CD4-positive, alpha-beta memory T cell (primary cell): ENCODE measurements at places on chromosomes 2 and 18. TPM values are rescaled to one million over a fixed set of nuclear protein-coding genes. Genes with fewer than 3 reads are reported as not detected.

DNA sequence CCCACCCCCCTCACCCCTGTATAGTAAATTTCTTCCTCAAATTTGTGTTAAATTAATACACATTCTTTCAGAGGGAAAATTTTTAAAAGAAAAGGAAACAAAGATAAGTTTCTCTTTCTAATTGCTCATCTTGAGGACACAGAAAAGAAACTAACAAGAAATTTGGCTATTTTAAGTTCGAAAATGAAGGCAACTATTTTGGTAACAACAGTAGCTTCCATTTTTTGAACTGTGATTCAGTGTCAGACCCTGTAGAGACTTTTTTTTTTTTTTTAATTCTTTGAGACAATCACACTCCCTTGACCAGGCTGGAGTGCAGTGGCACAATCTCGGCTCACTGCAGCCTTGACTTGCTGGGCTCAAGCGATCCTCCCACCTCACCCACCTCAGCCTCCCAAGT is 194.9 kb downstream of the SS18 start:
- H3K4me1 ChIP-seq = no peaks in the 10 kb centered on the region
- no peak overlapping the region for H3K4me3 ChIP-seq
- no peaks in the 10 kb centered on the region for H3K36me3 ChIP-seq
- H3K27ac ChIP-seq = no peak overlapping the region
- H3K27me3 ChIP-seq = no peaks in the 10 kb centered on the region
- no peak for DNase-seq

DTNA gene
- total RNA-seq = 0.58 TPM

GRCh38 chr2:171394164-171394740 is 39.5 kb downstream of the METTL8 start:
- H3K4me1 ChIP-seq = peaks cover 5% of the 10 kb centered on the region
- H3K27me3 ChIP-seq = no peaks in the 10 kb centered on the region
- no peak for DNase-seq
- H3K4me3 ChIP-seq = no peak overlapping the region

DNA sequence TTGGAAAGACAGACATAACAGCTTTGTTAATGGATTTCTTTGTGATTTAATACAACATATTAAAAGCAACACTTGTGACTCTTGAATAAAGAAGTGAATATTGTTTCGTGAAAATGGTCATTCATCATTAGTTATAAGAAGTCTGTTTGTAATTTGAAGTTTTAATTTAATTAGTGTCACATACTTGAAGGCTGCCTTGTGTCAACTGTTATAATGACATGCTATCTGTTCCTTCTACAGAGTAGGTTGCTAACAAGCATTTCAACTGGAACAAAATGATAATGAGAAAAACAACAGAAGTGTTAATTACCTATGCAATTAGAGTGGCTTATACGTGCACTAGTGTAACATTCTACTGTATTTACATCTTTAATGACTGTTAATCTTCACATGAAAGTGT is 624.7 kb downstream of the LRP1B start:
- no peak overlapping the region for H3K4me3 ChIP-seq
- H3K27me3 ChIP-seq = no peaks in the 10 kb centered on the region
- H3K27ac ChIP-seq = no peak overlapping the region
- H3K4me1 ChIP-seq = no peaks in the 10 kb centered on the region

AKAIN1 gene
- total RNA-seq = not detected

- H3K4me1 ChIP-seq = peaks cover 36% of the 10 kb centered on the region
- H3K4me3 ChIP-seq = no peak overlapping the region
- no peaks in the 10 kb centered on the region for H3K27me3 ChIP-seq
- peak overlapping the region; percentile 61 for H3K27ac ChIP-seq
- H3K36me3 ChIP-seq = no peaks in the 10 kb centered on the region
- DNase-seq = no peak
Measured at GRCh38 chr2:135948141-135948540, 37.3 kb downstream of the DARS1 start.

DNA sequence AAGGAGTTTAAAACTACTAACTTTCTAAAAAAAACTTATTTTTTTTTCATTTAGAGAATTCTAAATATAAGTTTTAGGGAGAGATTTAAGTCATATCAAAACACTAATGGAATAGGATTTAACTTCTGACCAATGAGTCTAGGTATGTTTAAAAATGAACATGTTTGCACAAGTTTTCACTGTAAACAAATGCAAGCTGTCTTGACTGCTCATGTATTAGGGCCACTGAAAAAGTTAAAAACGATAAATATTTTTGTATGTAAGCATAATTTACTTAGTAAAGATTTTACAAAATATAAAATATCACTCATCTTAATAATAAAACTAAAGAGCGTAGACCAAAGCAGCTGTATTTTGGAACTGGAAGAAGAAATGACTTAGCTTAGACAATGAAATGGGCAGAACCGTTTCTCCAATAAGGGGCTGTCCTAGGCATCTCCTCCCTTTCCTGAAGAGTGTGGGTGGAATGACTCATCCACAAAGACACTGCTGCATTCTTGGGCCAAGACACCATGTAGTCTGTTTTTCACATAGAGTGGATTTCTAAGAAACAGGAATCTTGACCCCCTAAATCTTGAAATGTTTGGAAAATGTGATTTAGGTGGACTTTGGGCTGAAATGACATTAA is 118.8 kb downstream of the MEP1B start:
- no peak overlapping the region for H3K27ac ChIP-seq
- no peaks in the 10 kb centered on the region for H3K36me3 ChIP-seq
- no peak for DNase-seq
- no peaks in the 10 kb centered on the region for H3K27me3 ChIP-seq

FKBP7 gene
- 0.79 TPM for total RNA-seq

GRCh38 chr2:232878855-232879617 is 9.0 kb downstream of the SNORC start:
- no peaks in the 10 kb centered on the region for H3K36me3 ChIP-seq
- no peak overlapping the region for H3K4me3 ChIP-seq
- no peak for DNase-seq
- H3K27me3 ChIP-seq = peaks cover 4% of the 10 kb centered on the region
- peaks cover 7% of the 10 kb centered on the region for H3K4me1 ChIP-seq
- no peak overlapping the region for H3K27ac ChIP-seq

DNA sequence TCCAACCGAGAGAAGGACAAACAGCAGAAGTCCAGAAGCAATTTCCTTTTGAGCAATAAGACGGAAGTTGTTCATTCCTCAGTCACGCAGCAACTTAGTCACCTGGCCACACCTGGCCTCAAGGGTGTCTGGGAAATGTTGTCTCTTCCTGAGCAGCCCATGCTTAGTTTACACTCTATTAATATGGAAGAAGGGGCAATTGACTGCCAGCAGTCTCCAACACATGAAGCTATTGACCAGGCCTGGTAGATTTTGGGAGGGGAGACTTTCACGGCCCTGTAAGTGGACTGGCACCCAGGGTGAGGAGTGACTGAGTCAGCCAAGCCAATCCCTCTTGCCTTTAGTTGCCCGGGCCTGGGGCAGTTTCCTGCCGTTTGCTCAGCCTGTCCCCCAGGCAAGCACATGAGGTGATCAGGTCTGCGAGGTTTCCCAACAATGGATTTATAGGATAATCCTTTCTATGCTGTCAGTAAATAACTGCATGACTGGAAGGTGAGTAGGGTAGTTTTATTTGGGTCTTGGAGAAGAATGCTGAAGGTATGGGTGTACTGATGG is 43.8 kb upstream of the PPP4R1 start:
- no peak overlapping the region for H3K27ac ChIP-seq
- peaks cover 3% of the 10 kb centered on the region for H3K27me3 ChIP-seq
- H3K4me1 ChIP-seq = no peaks in the 10 kb centered on the region
- H3K36me3 ChIP-seq = no peaks in the 10 kb centered on the region
- H3K4me3 ChIP-seq = no peak overlapping the region
